HS-5 (cell line): ENCODE measurements at places on chromosomes 6 and 20.

DNA sequence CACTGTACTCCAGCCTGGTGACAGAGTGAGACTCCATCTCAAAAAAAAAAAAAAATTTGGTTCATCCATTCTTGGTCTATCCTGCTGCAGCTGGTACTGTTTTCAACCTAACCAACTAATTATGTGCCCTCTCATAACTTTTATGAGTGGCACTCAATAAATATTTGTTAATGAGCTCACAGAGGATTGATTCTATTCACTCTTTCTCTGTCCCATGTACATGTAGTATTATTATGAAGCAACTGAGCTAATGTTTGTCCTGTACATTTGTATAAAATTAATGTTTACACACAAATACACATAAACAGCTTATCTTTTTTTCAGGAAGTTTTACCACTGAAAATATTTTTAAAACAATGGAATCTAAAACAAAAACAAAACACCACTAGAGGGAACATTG is 10.1 kb downstream of the RIPOR2 start:
- no peak for DNase-seq

GRCh38 chr6:37819802-37820717 is 533 bp downstream of the ZFAND3 start:
- peak; percentile 63 for DNase-seq

DNA sequence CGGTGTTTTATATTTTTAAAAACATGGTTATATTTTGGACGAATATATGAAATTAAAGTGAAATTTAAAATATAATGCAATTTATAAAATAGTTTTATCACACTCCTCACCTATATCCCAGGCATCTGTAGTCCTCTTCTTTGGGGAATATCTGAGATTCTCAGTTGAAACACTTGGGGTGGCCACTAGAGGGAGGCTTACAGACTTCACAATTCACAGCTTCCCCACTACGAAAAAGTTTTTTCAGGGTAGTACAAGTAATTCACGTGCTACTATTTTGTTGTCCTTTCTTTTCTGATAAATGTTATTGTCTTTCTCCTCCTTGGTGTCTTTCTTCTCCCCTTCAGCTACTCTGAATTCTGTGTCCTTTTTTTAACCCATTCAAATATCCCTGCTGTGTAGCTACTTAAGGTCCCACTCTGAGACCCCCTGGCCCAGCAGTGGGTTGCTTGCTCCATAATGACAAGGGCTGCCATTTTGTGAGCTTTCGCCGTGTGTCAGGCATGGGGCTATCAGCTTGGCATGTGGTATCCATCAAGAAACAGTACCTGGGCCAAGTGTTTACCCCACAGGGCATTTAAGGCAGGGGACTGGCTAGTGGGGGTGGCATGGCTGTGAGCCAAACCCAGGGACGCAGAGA is 43.6 kb upstream of the PHACTR3 start:
- no peak for DNase-seq

DNA sequence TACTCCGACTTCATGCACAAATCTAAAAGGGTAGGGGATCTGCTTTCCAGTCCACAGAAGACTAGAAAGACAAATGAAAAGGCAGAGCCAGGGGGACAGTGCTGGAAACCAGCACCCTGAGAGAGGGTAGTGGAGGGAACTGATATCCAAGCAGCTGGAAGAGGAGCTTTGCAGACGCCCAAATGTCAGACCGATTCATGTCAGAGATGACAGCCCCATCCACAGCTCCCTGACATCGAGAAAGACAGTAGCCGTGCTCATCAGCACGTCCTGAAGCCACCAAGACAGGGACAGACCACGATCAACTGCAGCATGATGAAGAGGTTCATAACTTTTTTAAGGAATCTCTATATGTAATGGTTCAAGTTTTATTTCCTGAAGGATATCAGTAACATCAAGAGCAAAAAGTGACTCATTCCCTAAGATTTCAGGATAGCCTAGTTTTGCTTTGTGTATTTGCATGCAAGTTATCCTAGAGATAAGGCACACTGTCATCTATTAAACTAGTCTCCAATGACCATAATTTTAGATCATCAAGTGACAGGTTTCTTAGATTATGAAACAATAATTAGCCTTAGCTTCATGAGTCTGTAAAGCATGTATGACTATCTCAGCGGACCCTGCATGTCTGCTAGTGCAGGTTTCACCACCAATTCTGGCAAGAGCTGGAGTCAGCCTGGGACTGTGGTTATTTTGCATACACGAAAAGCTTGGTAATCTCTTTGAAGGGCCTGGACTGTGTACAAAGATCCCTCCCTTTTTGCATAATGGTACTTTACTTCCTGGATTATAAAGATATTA is 43.0 kb downstream of the PRDM1 start:
- peak; percentile 70 for DNase-seq

GRCh38 chr6:26541579-26541978 is 3.4 kb downstream of the HMGN4 start:
- DNase-seq, result no peak

- no peak for DNase-seq
Measured at GRCh38 chr20:20683481-20684321, 28.7 kb downstream of the RALGAPA2 start.

DNA sequence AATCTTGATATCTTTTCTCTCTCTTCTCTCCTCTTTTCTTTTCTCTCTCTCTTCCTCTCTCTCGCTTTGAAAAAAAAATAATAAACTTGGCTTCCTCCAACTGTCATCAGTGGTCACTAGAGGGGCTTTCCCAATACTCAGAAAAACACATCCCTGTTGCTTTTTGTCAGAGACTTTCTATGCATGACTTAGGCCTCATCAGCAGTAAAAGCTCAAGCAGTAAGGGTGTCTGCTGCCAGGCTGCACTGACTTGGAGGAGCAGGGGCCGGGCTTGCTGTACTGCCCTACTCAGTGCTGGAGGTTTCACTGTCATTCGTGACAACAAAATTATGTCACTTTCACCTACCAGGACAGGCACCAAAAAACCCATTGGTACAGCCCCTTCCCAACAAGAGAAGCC is 272.0 kb downstream of the ADGB start:
- no peak for DNase-seq

GRCh38 chr6:34917626-34918285 is 28.7 kb downstream of the ANKS1A start:
- DNase-seq, result no peak

DNA sequence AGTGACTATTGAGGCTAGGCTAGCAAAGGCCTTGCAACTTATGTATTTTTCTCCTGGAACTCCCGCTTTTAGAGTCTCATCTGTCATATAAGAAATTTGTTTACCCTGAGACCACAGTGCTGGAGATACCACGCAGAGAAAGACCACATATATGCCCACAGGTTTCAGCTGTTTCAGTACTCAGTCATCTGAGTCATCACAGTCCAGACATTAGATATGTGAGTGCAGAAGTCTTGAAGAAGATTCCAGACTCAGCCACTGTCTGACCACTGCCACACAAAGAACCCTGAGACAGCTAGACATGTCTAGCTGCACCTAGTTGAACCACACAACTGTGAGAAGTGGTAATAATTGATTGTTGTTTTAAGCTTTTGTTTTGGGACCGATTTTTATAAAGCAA is 648.3 kb downstream of the EPM2A start:
- DNase-seq, result no peak

DNA sequence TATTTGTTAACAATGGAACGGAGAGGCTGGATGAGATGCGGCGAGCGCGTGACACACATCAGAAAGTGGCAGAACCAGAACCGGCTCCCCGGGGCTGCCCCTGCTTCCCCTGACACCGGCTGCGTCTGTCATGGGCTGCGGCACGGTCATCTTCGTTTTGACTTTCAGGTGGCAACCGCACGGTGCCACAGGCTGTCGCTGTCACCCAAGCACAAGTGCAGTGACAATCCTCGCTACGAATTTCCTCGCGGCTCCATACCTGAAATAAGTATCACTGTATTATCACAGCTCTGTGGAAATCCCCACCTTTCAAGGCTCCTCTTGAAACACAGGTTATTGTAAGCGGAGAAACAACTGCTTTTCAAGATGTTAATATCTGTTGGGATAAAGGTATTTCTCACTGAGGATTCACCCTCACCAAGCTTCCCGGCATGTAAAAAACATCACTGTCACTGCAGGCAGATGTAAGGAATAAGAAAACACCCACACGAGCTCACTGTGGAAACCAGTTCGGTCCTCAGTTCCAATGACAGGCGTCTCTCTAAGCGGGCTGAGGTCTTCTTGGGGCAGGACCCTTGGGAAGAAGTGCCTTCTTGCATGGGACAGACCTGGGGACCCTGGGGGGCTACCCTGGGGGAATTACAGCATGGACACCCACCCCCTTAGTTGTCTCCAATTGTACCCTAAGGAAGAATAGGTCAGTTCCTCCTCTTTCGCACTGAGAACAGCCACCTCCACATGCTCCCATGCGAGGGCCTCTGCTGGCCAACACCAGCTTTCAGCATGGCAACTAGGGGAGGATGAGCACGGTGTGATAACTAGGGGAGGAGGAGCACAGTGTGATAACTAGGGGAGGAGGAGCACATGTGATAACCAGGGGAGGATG is 86.3 kb downstream of the DACT2 start:
- DNase-seq, result no peak
